ENCODE measurements at places on chromosomes 4 and X.

DNA sequence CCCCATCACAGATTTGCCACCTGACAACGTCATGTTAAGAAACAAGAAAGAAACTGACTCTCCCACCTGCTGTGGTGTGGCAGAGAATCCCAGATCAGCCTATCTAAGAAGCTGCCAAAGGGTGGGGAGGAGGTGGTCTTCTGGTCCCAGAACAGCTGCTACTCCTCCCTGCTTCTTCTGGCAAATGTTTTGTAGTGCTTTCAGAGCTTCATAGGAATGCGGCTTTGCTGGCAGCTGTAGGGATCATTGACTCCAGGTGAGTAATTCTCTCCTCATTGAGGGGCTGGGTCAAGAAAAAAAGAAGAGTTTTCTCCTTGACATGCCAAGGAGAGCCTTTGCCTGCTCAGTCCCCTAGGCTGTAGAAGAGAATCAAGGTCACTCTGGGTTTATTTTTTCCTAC, 23.3 kb downstream of the NRK start:
- no peak for DNase-seq

DNA sequence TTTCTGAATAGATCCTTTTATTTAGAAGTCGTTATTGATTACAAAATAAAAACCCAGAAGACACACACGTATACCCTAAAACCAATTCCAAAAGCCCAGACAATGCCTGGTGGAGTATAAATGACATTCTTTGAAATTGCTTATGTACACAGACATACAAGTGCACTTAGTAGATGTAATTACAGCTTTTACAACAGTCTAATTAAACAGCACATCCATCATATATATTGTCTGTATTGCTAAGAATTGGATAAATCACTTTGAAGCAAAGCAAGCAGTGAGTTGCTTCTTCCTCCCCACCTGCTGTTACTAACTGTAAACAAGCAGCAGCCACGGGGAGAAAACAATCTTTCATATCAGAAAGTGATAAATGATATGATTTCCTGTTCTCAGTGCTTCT, 645.7 kb downstream of the TLL1 start:
- DNase-seq, result no peak

- DNase-seq, result no peak
Measured at GRCh38 chr4:79850626-79851025, 222.4 kb downstream of the ANTXR2 start.

GRCh38 chr4:165345666-165346417, 18.4 kb downstream of the MSMO1 start:
- DNase-seq, result no peak

DNA sequence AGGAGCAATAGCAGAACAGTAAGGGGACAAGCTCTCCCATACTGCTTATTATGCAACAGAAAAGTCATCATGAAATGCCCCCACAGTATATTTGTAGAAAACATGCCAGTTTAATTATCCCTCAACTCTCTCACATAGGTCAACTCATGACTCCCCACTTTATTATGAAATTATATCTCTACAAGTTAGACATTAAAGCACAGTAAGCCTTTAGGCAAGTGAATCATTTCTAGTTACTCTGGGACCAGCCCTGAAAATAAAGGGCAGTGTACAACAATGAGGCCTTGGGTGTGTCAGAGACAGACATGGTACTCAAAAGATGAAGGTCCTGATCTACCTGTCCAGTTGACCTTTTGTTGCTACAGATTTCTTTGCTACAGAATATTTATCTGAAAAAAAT, 191.9 kb downstream of the FBXW7 start:
- no peak for DNase-seq

DNA sequence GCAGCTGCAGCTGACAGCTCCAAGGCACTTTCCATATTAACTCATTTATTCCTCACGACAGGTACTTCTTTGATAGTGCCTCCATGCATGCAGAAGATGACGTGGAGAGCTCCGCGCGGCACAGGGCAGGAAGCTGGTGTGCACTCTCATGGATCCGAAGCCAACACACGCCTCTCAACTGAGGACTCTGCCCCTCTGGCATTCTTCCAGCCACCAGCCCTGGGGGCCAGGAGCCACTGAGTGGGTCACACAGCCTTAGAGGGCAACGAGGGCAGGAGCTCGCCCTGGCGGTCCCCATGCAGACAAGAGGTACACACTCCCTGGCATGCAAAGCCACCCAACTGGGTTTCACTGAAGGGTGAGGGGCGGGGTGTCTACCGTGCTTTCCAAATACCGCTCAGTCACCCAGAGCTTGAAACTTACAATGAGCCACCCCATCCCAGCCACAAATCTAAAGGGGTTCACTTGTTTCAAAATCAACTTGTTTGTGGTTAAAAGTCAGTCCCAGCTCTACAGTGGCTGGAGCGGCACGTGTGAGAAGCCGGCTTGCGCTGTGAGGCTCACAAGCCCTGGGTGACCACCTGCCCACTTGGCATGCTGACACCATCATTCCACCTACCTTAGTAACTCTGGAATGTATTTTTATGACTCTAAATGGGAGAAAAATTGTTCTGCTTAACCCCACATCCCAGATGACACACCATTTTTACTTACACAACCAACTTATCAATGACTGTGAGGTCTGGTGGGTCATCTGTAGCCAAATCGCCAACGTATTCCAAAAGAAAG, 16.2 kb downstream of the NOP14 start:
- DNase-seq, result no peak

- no peak for DNase-seq
Measured at GRCh38 chrX:118337687-118338086, 8.2 kb upstream of the WDR44 start.

DNA sequence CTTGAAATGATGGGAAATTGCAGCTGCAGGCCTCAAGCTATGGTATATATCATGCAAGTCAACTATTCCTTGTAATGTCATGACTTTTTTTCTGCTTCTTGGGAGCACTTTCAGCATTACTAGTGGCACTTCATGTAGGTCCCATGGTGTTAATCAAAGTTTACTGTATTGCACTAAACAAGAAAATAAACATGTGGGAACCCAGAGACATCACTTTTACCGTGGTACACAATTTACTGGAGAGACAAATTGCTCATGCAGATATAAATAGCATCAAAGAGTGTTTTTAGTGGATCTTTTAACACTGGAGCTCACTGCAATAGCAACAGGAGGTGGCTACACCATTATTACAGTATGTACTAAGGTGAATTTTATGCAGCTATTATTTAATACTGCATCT, 79.2 kb downstream of the UNC5C start:
- DNase-seq, result no peak

DNA sequence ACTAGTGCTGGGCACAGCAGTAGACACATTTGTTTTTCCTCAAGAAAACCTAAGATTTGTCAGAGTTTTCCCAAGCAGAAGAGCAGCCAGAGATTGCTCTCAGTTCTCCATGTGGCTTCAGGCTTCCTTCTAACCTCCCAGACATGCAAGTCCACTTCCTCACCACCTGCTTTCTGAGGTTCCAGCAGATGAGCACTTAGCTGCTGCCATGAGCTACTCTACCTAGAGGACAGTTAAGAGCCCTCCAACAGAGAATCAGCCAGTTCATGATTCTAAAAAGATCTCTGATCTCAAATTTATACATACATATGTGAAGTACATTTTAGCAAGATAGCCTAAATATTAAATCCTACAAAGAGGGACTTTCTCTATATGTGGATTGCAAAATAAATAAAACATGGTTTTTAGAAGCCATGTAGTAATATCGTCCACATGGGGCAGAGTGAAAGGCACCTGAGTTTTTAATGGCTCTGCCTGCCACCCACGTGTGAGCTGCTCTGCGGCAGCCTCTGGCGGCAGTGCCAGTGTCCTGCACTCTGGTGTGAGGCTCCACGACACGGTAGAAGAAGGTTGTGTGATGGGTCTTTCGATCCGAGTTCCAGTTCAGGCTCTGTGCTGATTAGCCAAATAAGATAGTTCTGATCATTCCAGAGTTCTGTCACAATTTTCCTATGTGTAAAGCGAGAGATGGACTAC, 10.3 kb downstream of the CYP4V2 start:
- DNase-seq, result peak; percentile 29

DNA sequence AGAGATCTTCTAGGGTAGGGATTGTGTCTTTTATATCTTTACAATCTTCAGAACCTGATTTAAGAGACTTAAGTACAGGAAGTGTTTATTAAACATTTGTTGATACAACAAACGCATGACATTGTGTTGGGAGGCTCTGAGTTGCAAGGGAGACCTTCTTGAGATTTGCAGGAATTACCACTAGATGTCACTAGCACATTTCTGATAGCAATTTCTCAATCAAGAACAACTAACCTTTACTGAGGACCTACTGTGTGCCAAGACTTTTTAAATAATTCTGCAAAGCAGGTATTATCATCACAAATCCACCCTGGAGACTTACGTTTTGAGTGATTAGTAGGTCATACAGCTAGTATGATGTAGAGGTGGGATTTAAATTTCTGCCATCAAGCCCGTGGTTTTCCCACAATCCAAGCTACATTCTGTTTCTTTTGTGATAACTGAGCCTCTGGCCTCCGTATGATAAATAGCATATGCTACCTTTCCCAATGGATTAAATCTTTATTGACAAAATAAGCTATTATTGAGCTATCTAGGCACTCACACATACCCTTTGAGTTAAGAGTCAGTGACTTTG, 986.0 kb downstream of the CCSER1 start:
- DNase-seq, result no peak

GRCh38 chr4:76125816-76126215, 22.4 kb downstream of the NUP54 start:
- no peak for DNase-seq

DNA sequence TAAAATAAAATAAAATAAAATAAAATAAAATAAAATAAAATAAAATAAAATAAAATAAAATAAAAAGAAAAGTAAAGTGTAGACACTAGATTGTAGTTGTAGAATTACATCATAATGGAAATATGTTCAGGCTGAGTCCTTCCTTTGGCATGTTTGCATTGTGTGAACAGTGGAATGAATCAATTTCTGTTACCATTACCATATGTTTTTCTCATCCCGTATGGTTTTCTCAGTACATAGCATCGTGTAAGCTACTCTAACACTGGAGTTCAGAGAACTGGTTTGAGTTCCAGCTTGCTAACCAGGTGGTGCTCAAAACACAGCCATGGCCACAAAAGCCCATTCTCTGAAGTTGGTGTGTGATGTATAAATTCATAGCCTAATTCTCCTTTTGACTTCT, 45.9 kb downstream of the USP11 start:
- DNase-seq, result no peak

GRCh38 chr4:101794806-101795205, 4.3 kb downstream of the BANK1 start:
- DNase-seq, result no peak

DNA sequence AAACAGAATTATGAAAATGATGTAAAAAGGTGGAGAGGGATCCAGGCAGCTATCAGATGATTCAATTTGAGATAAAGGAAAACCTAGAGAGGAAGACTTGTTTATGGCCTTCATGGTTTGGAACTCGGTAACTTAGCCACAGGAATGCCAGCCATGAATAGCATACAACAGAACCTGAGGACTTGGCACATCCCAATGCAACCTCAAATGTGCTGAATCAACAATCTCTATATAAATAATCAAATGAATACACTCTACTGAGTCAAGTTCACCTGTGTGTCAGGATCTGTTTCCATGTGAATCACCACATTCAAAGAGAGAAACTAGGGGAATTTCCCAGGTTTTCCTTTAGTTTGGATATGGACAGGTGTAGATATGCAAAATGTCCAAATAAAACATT, 86.9 kb downstream of the MBNL3 start:
- no peak for DNase-seq

DNA sequence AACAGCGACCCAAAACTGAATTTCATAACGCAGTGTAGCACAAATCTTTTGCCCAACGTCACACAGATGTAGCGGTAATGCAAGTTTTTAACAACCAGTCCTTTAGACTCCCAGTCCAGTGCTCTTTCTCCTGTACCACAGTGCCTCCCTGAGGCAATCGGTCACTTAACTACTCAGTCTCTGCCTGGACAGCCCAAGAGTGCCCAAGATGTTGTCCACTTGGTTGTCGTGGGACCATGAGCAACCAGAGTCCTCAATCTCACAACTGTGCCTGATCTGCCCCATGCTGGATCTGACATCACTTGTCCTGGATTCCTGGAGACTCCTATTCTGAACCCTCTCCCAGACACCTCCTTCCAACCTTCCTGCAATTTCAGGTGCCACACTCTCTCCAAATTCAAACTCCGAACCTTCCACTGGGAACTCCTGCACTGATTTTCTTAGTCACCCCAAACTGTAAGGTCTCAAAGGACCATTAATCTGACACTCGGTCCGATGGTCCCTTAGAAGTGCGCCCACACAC, 702 bp downstream of the MMGT1 start:
- no peak for DNase-seq

DNA sequence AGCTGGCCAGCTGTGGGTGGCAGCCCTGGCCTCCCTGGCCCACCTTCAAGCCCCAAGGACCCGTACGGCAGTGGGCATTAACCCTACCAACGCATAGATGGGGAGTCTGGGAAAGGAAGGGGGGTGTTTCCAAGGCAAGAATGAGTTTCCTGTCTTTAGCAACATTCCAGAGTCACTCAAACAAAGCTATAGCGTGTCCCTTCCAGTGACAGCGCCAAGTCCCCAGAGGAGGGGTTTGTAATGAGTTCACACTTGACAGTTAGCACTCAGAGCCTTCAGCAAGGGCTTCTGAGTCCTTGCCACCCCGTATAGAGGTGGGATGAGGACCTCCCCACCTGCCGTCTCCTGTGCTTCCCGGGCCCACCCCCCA, 1.8 kb downstream of the BGN start:
- DNase-seq, result no peak

GRCh38 chr4:19983072-19983471, 268.6 kb upstream of the SLIT2 start:
- no peak for DNase-seq

Measured in T-helper 2 cell treated with Interferon-gamma antibody and Interleukin-4, amounts not matched to agents 5 μg/mL and 100 μg/mL, for 36 hours (primary cell).